ENCODE measurements at places on chromosomes 5 and 9. TPM values are rescaled to one million over a fixed set of nuclear protein-coding genes. Genes with fewer than 3 reads are reported as not detected.

BTNL8 gene
- total RNA-seq, result not detected

SUB1 gene
- 199 TPM for total RNA-seq

ITGA2 gene
- total RNA-seq, result 4.1 TPM

C9orf50 gene
- total RNA-seq, result 0.87 TPM

- no peak for DNase-seq
- no peaks in the 10 kb centered on the region for H3K27me3 ChIP-seq
- H3K36me3 ChIP-seq, result peaks cover under 1% of the 10 kb centered on the region
- H3K27ac ChIP-seq, result no peak overlapping the region
- no peak overlapping the region for H3K4me3 ChIP-seq
- peaks cover 12% of the 10 kb centered on the region for H3K4me1 ChIP-seq
Measured at GRCh38 chr5:84239494-84239893, 145.2 kb downstream of the EDIL3 start.

- peaks cover 27% of the 10 kb centered on the region for H3K4me1 ChIP-seq
- H3K27ac ChIP-seq, result peak within 1 kb of the TSS; percentile 99
- H3K4me3 ChIP-seq, result peak within 1 kb of the TSS; percentile 97
- H3K27me3 ChIP-seq, result no peaks in the 10 kb centered on the region
- H3K36me3 ChIP-seq, result peaks cover 3% of the 10 kb centered on the region
Measured at GRCh38 chr9:130053504-130054324, at the start of gene GPR107. Gene GPR107 (plus strand): TSS chr9:130053906. CDS start chr9:130053933, 27 bp downstream.

GRCh38 chr9:136465500-136466154 is 17.2 kb downstream of the SEC16A start:
- peaks cover 36% of the 10 kb centered on the region for H3K36me3 ChIP-seq
- no peaks in the 10 kb centered on the region for H3K4me1 ChIP-seq
- H3K27me3 ChIP-seq, result no peaks in the 10 kb centered on the region
- no peak overlapping the region for H3K27ac ChIP-seq
- no peak overlapping the region for H3K4me3 ChIP-seq

DNA sequence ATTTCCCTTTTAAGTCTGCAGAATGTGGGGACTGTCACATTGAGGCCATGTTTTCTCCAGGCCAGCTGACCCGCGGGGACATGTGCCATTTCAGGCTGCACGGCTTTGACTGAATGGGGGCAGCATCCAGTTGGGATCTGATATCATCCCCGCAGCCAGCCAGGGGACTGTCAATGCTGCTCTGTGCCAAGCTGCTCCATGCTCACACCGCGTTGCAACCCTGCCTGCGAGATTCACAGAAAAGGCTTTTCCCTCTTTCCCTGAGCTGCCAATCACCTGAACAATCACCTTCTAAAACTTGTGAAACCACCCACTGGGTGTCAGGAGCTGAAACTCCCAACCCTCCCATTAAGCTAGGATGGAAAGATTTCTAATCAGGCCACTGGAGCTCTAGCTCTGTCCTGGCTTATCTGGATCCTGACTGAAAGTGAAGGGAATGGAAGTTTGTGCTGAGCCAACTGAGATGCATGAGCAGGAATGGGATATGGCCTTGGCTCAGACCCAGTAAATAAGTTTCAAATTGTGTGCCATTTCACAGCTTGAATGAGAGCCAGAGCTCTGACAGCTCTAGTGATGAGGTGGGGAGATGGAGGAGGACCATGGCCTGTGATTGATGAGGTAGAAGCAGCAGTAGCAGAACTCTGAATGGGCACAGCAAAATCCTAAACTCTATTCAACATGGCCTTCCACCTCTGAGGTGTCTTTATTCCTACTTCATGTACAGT is 34.5 kb upstream of the ZNF366 start:
- no peak overlapping the region for H3K27ac ChIP-seq
- no peak for DNase-seq
- H3K27me3 ChIP-seq, result no peaks in the 10 kb centered on the region
- H3K4me3 ChIP-seq, result no peak overlapping the region

- H3K27me3 ChIP-seq, result peaks cover 4% of the 10 kb centered on the region
- no peaks in the 10 kb centered on the region for H3K4me1 ChIP-seq
- no peaks in the 10 kb centered on the region for H3K36me3 ChIP-seq
- no peak overlapping the region for H3K4me3 ChIP-seq
Measured at GRCh38 chr9:18012170-18012569, 433.3 kb downstream of the SH3GL2 start.

DNA sequence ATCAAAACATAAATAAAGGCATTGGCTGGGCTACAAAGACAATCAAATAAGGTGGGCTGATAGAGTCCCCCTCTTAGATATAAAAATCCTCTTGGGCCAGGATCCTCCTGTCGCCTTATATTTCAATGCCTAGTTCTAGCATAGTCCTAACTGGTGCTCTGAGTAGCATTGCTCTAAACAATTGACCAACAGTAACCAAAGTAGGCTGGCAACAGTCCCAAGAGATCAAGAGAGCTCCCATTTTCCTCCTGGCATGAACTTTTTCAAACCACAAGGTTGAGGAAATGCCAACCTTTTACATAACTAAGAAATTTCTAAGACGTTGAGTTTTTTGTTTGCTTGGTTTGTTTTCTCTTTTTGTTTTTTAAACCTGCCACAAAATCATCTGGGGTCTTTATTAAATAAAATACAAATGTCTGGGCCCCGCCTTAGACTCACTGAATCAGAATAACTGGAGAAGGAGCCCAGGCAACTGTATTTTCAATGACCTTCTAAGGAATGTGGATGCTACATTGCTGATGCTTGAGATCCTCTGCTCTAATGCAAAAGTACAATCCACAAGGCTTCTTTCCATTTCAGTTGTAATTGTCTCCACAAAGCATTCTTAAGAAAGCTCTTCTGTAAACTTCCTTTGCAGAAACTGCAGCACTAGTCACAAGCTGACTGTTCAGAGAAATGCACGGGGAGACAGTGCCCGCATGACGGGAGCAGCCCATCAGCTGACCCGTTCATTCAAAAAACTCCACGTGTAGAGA is 2.9 kb downstream of the SLC45A2 start:
- no peak overlapping the region for H3K4me3 ChIP-seq
- no peaks in the 10 kb centered on the region for H3K27me3 ChIP-seq

- peaks cover 35% of the 10 kb centered on the region for H3K36me3 ChIP-seq
- no peaks in the 10 kb centered on the region for H3K27me3 ChIP-seq
- H3K27ac ChIP-seq, result no peak overlapping the region
- H3K4me3 ChIP-seq, result no peak overlapping the region
- no peak for DNase-seq
- H3K4me1 ChIP-seq, result peaks cover 7% of the 10 kb centered on the region
Measured at GRCh38 chr9:123081824-123082223, 48.4 kb downstream of the GPR21 start.

DNA sequence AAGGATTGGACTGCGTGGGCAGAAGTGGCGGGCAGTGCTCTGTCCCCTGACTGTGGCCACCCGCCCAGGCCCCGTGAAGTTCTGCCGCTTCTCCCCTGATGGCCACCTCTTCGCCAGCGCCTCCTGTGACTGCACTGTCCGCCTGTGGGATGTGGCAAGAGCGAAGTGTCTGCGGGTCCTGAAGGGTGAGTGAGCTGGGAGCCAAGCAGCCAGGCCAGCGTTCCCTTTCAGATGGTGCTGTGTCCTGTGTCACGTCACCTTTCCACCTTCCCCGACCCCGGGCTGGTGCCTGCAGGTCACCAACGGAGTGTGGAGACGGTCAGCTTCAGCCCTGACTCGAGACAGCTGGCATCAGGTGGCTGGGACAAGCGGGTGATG is 2.3 kb downstream of the WDR38 start:
- peaks cover 23% of the 10 kb centered on the region for H3K4me1 ChIP-seq
- peaks cover 6% of the 10 kb centered on the region for H3K36me3 ChIP-seq
- DNase-seq, result no peak
- H3K4me3 ChIP-seq, result no peak overlapping the region
- H3K27ac ChIP-seq, result no peak overlapping the region

Measured in mesothelial cell of epicardium (in vitro differentiated cells).